Stimulated activated CD4-positive, alpha-beta T cell treated with anti-CD3 and anti-CD28 coated beads, Interleukin-2, amount 100 ng/mL, for 48 hours (primary cell): ENCODE measurements at places on chromosomes 2 and 18.

- no peak for DNase-seq
These were observed 217.0 kb downstream of the C1D start for GRCh38 chr2:67845621-67846369.

GRCh38 chr18:3340015-3340681 lies 78.2 kb downstream of the MYL12B start:
- DNase-seq = no peak

DNA sequence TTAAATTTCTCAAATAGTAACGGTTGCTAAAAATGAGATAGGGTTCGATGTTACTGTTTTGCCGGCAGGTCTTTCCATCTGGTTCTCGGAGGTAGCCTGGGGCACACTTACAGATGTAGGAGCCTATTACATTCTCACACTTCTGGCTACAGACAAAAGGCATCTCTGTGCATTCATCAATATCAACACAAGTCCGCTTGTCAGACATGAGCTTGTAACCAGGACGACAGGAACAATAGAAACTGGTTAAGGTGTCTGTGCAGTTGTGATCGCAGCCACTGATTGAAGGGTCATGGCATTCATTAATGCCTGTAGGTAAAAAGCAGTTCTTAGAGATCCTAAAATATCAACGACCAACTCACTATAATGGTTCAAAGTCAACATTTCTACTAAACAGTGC lies 116.3 kb downstream of the DHRS9 start:
- DNase-seq = no peak

DNA sequence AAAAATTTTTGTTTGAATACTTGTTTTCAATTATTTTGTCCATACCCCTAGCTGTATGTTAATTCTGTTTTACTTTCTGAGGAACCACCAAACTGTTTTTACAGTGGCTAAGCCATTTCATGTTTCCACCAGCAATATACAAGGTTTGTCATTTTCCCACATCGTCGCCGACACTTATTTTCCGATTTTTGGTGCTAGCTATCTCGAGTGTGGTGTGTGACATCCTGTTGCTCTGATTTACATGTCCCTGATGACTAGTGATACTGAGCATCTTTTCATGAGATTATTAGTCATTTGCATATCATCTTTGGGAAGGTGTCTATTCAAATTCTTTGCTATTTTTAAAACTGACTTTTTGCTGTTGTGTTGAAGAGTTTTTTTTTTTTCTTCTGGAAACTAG lies 7.2 kb upstream of the GPC1 start:
- DNase-seq = no peak

DNA sequence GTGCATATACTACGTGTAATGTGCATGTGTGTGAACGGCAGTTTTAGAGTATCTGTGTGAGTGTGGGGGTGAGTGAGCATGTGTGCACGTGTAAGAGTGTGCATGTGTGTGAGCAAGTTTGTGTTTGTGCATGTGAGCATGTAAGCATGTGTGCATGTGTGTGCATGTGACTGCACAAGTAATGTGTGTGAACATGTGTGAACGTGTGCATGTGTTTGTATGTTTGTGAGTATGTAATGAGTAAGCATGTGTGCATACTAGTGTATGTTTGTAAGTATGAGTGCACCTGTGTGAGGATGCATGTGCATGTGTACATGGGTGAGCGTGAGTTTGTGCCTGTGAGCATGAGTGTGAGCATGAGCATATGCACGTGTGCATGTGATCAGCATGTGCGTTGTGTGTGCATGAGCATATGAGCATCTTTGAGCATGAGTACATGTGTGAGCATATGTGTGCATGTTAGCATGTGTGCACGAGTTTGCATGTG lies 90.7 kb downstream of the ZNF516 start:
- DNase-seq = no peak

DNA sequence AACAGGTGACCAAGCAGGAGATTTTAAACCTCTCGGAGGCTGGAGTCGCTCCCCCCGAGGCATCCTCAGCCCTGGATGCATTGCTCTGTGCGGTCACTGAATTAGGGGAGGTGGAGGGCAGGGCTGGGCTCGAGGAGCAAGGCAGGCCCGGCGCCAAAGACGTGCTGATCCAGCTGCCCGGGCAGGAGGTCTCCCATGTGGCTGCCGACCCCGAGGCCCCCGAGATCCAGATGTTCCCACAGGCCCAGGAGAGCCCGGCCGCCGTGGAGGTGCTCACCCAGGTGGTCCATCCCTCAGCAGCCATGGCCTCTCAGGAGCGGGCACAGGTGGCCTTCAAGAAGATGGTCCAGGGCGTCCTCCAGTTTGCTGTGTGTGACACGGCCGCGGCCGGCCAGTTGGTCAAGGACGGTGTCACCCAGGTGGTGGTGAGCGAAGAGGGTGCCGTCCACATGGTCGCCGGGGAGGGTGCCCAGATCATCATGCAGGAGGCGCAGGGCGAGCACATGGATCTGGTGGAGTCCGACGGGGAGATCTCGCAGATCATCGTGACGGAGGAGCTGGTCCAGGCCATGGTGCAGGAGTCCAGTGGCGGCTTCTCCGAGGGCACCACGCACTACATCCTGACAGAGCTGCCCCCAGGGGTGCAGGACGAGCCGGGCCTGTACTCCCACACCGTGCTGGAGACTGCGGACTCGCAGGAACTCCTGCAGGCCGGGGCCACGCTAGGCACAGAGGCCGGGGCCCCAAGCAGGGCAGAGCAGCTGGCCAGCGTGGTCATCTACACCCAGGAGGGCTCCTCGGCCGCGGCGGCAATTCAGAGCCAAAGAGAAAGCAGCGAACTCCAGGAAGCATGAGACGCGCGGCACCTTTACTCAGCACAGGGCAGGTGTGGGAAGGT lies 145.1 kb downstream of the PTGR3 start:
- no peak for DNase-seq

GRCh38 chr2:109435066-109435690 lies 178.6 kb downstream of the SEPTIN10 start:
- no peak for DNase-seq

DNA sequence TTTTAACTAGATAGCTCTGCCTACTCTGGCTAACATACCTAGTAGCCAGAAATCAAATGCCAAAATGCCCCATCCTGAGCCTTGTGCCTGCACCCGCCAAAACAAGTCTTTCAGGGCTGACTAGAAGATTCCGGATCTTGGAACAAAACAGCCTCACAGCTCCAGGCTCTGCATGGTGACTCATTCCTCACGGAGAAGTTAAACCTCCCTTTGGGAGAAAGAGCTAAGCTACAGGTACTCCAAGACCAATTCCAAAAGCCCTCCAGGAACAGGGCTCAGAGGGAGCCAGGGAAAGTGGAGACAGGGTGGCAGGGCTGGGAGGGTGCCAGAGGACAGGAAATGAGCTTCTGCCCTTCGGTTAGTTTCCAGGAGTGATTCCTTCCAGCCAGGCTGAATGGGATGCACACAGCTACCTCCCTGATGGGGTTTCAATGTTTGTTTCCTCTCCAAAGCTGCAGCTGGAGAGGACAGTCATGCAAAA lies 295.6 kb downstream of the TNS1 start:
- no peak for DNase-seq

DNA sequence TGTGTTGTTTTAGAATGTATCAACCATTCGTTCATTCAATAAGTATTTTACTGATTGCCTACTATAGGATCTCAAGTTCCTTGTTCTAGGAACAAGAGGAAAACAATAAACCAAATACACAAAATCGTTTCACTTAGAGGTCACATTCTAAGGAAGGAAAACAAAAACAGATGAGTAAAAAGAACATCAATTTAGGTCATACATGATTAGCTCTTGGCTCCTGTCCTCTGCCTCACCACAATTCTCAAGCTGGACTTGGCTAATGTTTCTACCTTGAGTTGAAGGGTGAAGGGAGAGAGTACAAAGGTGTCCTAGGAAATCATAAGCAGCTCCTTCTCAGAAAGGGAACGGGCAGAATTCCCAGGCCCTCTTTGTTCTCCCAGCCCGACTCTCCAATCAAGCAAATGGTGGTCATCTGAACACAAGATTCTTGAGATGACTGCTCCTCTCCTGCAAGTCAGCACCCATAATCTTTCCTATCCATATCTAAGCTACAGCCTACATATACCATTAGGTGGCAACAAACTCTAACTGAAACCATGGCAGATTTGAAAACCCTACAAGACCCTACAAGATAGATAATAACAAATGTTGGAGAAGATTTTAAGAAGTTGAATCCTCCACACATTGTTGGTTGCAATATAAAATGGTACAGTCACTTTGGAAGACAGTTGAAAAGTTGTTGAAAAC lies 76.0 kb downstream of the CBLN2 start:
- DNase-seq = no peak

- no peak for DNase-seq
These were observed 45.0 kb downstream of the MBD5 start for GRCh38 chr2:148065936-148066335.

DNA sequence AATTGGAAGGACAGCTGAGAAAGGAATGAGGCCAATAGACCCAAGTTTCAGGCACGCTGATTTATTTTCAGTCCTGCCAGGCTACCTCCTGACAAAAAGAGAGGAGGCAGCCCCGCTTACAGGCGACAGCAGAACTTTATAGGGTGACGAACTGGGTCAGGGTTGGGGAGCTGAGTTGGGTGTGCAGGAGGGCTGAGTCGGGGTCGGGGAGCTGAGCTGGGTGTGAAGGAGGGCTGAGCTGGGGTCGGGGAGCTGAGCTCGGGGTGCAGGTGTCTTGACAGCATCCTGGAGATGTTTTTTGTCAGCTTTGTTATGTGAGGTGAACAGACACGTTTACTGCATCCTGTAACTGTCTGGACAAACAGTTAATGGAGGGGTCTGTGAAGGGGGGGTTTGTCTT lies 342.2 kb downstream of the ADCYAP1 start:
- no peak for DNase-seq

GRCh38 chr18:27223526-27224291 lies 38.6 kb upstream of the CHST9 start:
- no peak for DNase-seq
